ENCODE measurements at places on chromosomes 7 and 10.

DNA sequence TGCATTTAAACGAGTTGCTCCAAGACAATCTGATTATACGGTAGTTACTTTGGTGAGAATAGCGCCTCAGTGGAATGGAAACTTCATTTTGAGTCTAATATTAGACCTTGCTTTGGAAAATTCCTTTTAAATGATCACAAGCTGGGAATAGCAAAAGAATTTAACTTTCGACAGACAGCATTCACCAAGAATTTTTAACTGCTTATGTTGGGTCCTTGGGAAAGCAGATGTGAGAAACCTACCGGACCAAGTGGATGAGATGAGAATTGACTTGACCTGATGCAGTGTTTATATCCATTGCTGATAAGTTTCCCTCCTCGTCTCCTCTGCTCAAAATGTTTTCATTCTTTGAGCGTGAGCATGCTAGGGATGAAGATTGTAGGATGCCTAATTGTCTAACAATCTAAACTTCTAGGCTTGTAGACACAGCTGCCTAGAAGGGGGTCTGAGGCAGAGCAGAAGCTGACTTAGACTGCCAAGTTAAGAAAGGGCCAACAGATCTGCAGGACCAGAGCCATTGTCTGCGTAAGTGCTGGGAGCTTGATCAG, 126.9 kb downstream of the CNNM2 start:
- DNase-seq: no peak

DNA sequence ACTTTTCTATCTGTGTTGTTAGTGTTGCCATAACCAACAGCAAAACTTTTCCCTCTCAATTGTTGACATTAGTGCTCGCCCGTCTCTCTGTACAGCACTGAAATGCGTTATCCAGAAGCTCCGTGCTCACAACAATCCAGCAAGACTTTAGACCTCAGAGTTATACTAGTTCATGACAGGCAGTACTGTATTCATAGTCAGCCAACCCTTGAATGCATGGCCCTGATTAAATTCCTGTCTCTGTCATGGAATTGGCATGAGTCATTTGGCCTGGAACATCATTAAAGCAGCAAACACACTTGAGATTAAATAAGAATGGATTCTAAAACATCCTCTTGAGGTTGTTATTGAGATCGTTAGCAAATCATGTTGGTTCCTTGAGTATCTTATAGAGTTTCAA, 405.5 kb upstream of the C7orf33 start:
- DNase-seq: no peak

DNA sequence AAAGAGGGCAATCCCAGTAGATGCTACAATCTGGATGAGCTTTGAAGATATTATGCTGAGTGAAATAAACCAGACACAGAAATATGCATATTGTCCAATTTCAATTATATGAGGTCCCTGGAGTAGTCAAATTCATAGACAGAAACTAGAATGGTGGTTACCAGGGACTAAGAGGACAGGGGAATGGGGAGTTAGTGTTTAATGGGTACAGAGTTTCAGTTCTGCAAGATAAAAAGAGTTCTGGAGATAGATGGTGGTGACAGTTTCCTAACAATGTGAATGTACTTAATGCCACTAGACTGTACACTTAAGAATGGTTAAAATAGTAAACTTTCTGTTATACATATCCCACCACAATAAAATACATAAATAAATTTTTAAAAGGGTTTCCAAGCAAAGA, 236.6 kb downstream of the ELMO1 start:
- DNase-seq: no peak

DNA sequence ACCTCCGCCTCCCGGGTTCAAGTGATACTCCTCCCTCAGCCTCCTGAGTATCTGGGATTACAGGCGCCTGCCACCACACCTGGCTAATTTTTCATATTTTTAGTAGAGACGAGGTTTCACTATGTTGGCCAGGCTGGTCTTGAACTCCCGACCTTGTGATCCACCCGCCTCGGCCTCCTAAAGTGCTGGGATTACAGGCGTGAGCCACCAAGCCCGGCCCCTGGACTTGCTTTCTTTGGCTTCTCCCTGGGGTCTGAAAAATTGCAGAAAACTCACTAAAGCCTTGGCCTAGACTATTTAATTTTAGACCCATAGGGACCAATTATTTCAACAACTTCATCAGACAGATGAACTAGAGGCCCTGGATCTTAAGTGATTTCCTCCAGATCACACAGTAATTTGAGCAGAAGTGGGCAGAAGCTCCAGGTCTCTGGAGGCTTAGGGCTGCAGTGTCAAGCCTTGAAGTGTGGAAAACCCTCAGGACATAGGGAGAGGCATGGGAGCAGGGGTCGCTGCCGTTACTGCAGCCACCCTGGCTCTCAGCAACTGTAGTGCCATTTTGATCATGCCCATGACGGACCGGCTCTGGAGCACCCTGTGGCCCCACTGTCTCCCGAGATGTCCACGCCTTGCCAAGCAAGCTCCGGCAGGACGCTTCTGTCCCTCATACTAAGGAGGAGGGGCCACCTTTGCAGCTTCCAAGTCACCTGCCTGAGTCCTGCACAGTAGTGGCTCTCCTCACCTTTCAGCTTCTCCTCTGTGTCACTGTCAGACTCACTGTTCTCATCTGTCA, 72.4 kb downstream of the DENND2A start:
- DNase-seq: no peak

DNA sequence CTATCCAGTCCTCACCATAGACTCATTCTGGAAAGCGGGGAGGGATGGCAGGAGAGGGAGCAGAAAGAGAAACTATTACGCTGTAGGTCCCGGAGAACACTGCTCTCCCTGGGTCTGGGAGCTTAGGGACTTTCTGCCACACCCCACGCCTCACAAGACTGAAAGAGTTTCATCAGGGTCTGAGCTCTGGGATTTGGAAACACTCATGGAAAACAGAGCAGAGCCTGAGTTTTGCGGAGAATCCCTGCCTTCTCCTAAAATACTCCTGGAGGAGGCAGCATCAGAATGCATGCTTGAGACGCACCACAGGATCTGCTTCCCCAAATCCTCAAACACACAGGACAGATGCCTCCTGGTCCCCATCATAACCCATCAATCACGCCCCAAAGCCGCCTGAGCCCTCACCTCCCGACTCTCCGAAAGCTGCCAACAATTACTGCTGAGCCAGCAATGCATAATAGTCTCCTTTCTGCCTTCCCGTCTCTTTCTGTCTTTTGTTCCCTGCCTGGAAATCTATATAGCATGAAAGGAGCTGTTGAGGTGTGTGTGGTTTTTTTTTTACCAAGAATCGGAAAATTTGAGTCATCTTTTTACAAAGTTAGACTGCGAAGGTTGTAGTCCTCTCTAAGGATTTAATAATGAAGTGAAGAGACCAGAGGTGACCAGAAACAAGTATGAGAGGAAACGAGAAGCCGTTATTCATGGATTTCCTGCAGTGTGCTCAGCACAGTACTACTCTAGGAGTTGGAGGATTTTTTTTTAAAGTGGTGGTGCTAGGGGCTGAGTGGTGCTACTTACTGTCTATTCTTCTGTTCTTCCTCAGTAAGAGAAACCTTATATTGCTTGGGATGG, 37.7 kb downstream of the ASB13 start:
- DNase-seq: peak; percentile 38
